T-helper 17 cell (primary cell): ENCODE measurements at places on chromosomes 11 and 22. TPM values are rescaled to one million over a fixed set of nuclear protein-coding genes. Genes with fewer than 3 reads are reported as not detected.

DNA sequence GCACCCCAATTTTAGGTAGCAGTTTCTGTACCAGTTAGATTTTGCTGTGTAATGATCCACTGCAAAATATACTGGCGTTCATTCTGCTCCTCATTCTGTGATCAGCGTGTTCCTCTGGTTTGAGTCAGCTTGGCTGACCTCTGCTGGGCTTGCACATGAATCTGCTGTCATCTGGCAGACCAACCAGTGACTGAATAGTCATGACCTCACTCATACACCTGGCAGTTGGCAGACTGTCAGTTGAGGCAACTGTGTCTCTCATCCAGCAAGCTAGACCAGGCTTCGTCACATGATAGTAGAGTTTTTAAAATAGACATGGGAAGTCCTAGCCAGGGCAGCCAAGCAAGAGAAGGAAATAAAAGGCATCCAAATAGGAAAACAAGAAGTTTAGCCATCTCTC, 316.3 kb upstream of the LARGE1 start:
- H3K4me3 ChIP-seq, result no peak overlapping the region
- H3K4me1 ChIP-seq, result no peaks in the 10 kb centered on the region
- no peaks in the 10 kb centered on the region for H3K27me3 ChIP-seq
- DNase-seq, result no peak

Gene TRIM49D2
- total RNA-seq, result not detected

GRCh38 chr11:88414981-88415413, 77.5 kb upstream of the CTSC start:
- no peaks in the 10 kb centered on the region for H3K27me3 ChIP-seq
- peak overlapping the region; percentile 83 for H3K4me3 ChIP-seq
- DNase-seq, result no peak
- peaks cover 3% of the 10 kb centered on the region for H3K36me3 ChIP-seq

Gene NXPE1
- total RNA-seq, result not detected

GRCh38 chr11:68504432-68505066, 44.0 kb downstream of the PPP6R3 start:
- no peak overlapping the region for H3K4me3 ChIP-seq
- H3K4me1 ChIP-seq, result peaks cover 65% of the 10 kb centered on the region
- DNase-seq, result no peak

GRCh38 chr11:100827934-100828661, 141.0 kb downstream of the ARHGAP42 start:
- no peaks in the 10 kb centered on the region for H3K27me3 ChIP-seq
- no peaks in the 10 kb centered on the region for H3K4me1 ChIP-seq
- no peak overlapping the region for H3K27ac ChIP-seq
- no peak for DNase-seq
- H3K36me3 ChIP-seq, result no peaks in the 10 kb centered on the region

- H3K36me3 ChIP-seq, result peaks cover 10% of the 10 kb centered on the region
- H3K27ac ChIP-seq, result no peak overlapping the region
- peaks cover 2% of the 10 kb centered on the region for H3K4me1 ChIP-seq
- peaks cover 88% of the 10 kb centered on the region for H3K27me3 ChIP-seq
- H3K4me3 ChIP-seq, result no peak overlapping the region
Observed at GRCh38 chr11:45704635-45705034, 39.2 kb upstream of the CHST1 start.

Gene C22orf31
- total RNA-seq, result not detected

Gene FERMT3
- 182 TPM for total RNA-seq

Gene IRF7
- total RNA-seq, result 44.0 TPM

DNA sequence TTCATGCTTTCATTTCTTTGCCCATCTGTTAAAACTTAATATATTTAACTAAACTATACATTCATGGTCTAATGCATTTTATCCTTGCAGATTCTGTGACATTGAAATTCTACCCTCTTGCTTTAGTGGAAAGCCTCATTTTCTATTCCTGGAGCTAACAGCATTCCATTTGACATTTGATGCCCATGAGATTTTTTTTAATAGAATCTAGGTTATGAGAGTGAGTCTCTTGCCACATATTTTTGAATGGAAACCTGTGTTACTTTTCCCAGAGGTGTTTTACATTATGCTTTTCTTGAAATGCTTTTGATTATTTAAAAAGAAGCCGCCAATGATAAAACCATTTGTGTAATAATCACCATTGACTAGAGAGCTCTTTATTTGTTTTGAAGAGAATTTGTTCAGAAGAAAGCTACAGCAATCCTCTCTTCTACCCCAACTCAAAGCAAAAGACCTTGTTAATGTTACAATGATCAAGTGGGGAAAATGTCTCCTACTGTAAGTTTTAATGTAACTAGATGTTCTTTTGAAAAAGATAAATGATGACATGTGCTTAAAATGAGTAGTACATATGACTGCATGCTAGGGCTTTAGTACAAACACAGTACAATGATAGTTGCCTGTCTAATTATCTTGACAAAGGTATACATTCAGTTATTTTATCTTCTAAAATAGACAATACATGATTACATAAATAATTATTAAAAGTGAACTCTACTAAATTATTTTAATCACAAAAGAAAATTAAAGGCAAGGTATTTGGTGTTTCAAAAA, 67.3 kb downstream of the GAS2 start:
- no peaks in the 10 kb centered on the region for H3K4me1 ChIP-seq
- no peak overlapping the region for H3K27ac ChIP-seq
- DNase-seq, result no peak
- H3K27me3 ChIP-seq, result peaks cover 21% of the 10 kb centered on the region

- no peak overlapping the region for H3K4me3 ChIP-seq
- peaks cover 60% of the 10 kb centered on the region for H3K27me3 ChIP-seq
- peaks cover under 1% of the 10 kb centered on the region for H3K36me3 ChIP-seq
Observed at GRCh38 chr11:119800171-119800570, 71.2 kb upstream of the NECTIN1 start.

DNA sequence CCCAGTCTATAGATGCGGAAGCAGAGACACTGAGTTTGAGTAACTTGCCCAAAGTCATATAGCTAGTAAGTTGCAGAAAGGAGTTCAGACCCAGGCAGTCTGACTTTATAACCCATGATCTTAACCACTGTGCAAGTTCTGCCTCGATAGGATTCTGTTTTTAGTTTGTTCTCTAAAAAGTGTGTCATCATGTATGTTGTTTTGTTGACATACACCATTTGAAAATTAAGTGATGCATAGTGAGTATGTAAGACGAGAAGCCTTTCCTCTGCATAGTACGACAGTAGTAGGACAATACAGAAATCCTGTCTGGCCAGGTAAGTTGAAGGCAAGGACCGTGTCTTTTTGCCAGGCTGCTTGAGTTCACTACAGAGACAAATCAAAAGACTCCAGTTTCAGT, 3.3 kb downstream of the ZC3H12C start:
- DNase-seq, result no peak
- peaks cover 31% of the 10 kb centered on the region for H3K27me3 ChIP-seq
- H3K4me3 ChIP-seq, result no peak overlapping the region
- H3K27ac ChIP-seq, result no peak overlapping the region

Gene ANO5
- total RNA-seq, result 0.05 TPM

GRCh38 chr11:125063429-125064043, 431 bp downstream of the SLC37A2 start:
- peaks cover 35% of the 10 kb centered on the region for H3K27me3 ChIP-seq
- H3K4me3 ChIP-seq, result peak overlapping the region; percentile 93
- H3K36me3 ChIP-seq, result no peaks in the 10 kb centered on the region

- peak within 1 kb of the TSS; percentile 78 for H3K4me3 ChIP-seq
- no peak within 1 kb of the TSS for H3K27ac ChIP-seq
- peak; percentile 50 for DNase-seq
- no peaks in the 10 kb centered on the region for H3K36me3 ChIP-seq
Observed at GRCh38 chr11:66371627-66372415, at the start of gene SLC29A2. Gene SLC29A2, minus strand, starts transcription at chr11:66371760. Its CDS starts 169 bp downstream, at chr11:66371591.

Gene NUP50
- total RNA-seq, result 89.3 TPM

- H3K36me3 ChIP-seq, result no peaks in the 10 kb centered on the region
- no peak overlapping the region for H3K27ac ChIP-seq
- H3K27me3 ChIP-seq, result peaks cover 61% of the 10 kb centered on the region
- no peak for DNase-seq
Observed at GRCh38 chr22:45101515-45102227, 62.1 kb upstream of the NUP50 start.

GRCh38 chr11:75174781-75175370, 24.0 kb downstream of the SLCO2B1 start:
- no peak for DNase-seq
- H3K27me3 ChIP-seq, result peaks cover 5% of the 10 kb centered on the region
- H3K27ac ChIP-seq, result peak overlapping the region; percentile 79
- H3K36me3 ChIP-seq, result no peaks in the 10 kb centered on the region
- H3K4me1 ChIP-seq, result peaks cover 17% of the 10 kb centered on the region

DNA sequence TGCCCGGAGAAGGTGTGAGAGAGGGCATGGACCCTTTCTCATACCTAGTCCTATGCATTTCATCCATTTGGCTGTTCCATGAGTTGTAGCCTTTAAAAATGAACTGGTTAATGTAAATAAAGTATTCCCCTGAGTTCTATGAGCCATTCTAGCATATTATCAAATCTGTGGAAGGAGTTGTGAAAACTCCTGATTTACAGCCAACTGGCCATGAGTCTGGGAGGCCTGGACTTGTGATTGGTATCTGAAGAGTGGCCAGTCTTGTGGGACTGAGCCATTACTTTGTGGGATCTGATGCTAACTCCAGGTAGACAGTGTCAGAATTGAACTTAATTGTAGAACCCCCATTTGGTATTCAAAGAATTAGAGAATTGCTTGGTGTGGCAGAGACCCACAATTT, 48.4 kb downstream of the FAM118A start:
- H3K4me1 ChIP-seq, result no peaks in the 10 kb centered on the region
- no peak overlapping the region for H3K4me3 ChIP-seq
- no peak for DNase-seq

DNA sequence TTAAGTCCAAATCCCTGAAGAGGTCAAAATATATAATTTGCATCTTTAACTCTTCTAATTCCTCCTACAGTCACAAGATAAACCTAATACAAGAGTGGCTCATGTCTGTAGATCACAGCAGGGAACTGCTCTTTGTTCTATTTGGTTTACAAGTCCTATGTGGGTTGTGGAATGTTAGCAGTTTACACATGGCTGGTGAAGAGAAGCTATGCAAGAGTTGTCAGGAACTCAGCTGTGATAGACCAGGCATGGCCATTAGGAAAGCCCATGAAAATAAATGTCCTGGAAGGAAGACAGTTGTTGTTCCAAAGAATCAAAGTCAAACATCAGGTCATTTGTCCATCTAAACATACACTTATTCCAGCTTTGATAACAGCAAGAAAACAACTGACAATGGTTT, 312.4 kb upstream of the PITPNB start:
- DNase-seq, result no peak
- no peak overlapping the region for H3K4me3 ChIP-seq
- H3K36me3 ChIP-seq, result no peaks in the 10 kb centered on the region
- no peak overlapping the region for H3K27ac ChIP-seq

- peaks cover 15% of the 10 kb centered on the region for H3K4me1 ChIP-seq
- H3K27me3 ChIP-seq, result no peaks in the 10 kb centered on the region
- peaks cover 11% of the 10 kb centered on the region for H3K36me3 ChIP-seq
- DNase-seq, result no peak
Observed at GRCh38 chr11:130892861-130893260, 23.4 kb downstream of the SNX19 start.

- peaks cover 67% of the 10 kb centered on the region for H3K27me3 ChIP-seq
- no peak overlapping the region for H3K4me3 ChIP-seq
- H3K27ac ChIP-seq, result no peak overlapping the region
Observed at GRCh38 chr11:123690485-123690884, 36.1 kb upstream of the SCN3B start.

- peak overlapping the region; percentile 75 for H3K4me3 ChIP-seq
- peaks cover 11% of the 10 kb centered on the region for H3K36me3 ChIP-seq
- peaks cover 39% of the 10 kb centered on the region for H3K4me1 ChIP-seq
- peak overlapping the region; percentile 99 for H3K27ac ChIP-seq
- H3K27me3 ChIP-seq, result no peaks in the 10 kb centered on the region
- no peak for DNase-seq
Observed at GRCh38 chr22:36287881-36288515, 35.1 kb downstream of the APOL1 start.

GRCh38 chr11:82505379-82505778, 228.3 kb downstream of the FAM181B start:
- H3K27me3 ChIP-seq, result no peaks in the 10 kb centered on the region
- no peak for DNase-seq
- H3K4me1 ChIP-seq, result no peaks in the 10 kb centered on the region
- H3K27ac ChIP-seq, result no peak overlapping the region
- no peak overlapping the region for H3K4me3 ChIP-seq
- H3K36me3 ChIP-seq, result no peaks in the 10 kb centered on the region

GRCh38 chr11:17391493-17392355, 3.3 kb upstream of the KCNJ11 start:
- H3K27me3 ChIP-seq, result peaks cover 14% of the 10 kb centered on the region
- peak overlapping the region; percentile 55 for H3K4me3 ChIP-seq
- peaks cover 14% of the 10 kb centered on the region for H3K4me1 ChIP-seq
- no peaks in the 10 kb centered on the region for H3K36me3 ChIP-seq
- no peak for DNase-seq
